HS-5 (cell line): ENCODE measurements at places on chromosomes 5 and 9.

GRCh38 chr9:16310278-16311110, 560.0 kb downstream of the BNC2 start:
- no peak for DNase-seq

DNA sequence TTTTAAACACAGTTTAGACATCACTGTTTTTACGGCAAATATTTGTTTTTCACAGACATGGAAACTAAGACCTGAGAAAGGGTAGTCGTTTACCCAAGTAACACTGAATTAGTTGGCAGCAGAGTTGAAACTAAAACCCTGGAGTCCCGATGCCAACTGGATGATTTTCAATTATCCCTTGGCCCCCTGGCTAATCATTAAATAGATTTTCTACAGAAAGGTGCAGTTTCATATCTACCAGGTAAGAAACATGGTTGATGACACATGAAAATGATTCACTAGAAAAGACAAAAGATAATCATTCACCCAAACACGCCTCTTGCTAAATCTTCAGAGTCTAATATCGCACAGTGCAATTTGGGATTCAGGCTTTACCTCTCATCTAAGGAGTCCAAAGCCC, 136.9 kb downstream of the SEMA5A start:
- no peak for DNase-seq

- DNase-seq = no peak
Observed at GRCh38 chr5:83417884-83418283, 53.7 kb upstream of the VCAN start.

DNA sequence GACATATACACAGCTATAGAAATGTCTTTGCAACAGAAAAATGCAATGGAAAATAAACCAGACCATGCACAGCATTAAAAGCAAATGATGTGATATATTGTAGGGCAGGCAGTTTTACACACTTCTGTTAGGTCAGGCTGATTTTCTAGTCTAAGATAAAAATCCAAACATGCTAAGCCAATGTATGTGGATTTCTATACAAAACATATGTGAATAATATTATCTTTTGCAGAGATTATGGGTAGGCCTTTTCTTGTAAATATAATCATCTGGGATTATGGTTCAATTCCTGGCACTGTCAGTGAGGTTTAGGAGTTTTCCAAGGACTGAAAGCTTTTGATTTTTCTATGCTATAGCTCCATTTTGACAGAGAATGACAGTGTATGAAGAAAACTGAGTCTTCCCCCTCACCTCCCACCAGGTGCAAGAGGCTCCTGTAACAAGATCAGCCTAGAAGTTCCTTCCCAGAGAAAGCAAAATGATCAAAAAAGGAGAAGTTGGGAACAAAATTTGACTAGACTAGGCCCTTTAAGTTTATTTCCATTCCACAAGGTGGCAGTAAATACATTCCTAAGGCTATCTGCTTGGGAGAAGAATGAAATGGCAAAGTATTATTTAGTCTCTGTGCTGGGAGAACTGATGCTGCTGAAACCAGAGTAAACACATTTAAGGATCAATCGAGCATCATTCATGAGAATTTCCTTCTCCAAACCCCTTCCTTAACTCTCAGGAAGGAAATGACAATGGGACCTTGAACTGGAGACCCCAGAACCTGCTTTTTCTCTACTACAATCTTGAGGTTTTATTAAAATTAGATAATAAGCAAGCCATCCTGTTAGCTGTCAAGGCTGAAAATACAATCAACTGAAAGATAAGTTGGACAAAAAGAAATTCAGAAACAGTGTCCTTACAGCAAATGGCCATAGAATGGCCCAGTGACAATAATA, 133.0 kb upstream of the TUT7 start:
- peak; percentile 41 for DNase-seq

GRCh38 chr5:151677776-151678545, 8.8 kb downstream of the SPARC start:
- DNase-seq = no peak

- DNase-seq = no peak
Observed at GRCh38 chr5:148687427-148687826, 33.1 kb upstream of the HTR4 start.

GRCh38 chr9:94985649-94986048, 259.1 kb downstream of the AOPEP start:
- no peak for DNase-seq

- DNase-seq = no peak
Observed at GRCh38 chr5:73395256-73395655, 53.3 kb downstream of the FOXD1 start.

GRCh38 chr5:111681414-111682120, 75.4 kb downstream of the NREP start:
- DNase-seq = no peak

GRCh38 chr9:135671591-135672041, 8.5 kb downstream of the LCN9 start:
- no peak for DNase-seq

DNA sequence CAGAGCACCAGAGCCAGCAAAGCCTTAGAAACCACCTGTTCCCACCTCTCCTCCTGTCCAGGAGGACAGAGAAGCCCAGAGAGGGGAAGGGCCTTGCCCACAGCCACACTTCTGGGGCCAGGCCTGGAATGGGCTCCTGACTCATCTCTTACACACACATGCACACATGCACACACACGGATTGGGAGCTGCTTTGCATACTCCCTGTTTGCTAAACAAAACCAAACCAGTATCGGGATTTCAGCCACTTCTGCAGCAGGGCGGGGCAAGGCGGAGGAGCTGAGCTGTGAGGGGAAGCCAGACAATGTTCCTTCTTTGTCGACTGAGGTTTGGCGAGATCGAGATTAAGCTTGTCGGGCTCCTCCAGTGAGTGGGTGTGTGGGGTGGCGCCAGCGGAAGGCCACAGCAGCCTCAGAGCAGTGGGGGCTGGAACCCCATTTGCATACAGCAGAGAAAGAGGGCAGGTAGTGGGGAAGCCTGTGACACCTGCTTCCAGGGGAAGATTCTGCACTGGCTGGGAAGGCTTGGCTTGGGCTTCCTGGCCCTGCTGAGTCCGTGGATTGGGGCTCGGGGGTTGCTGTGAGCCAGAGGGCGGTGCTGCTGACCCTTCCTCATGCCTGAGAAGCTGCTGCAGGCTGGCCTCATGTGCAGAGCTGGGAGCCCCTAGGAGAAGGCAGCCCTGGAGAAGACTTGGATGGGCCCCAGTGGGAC, 16.1 kb downstream of the GFI1B start:
- peak; percentile 9 for DNase-seq

DNA sequence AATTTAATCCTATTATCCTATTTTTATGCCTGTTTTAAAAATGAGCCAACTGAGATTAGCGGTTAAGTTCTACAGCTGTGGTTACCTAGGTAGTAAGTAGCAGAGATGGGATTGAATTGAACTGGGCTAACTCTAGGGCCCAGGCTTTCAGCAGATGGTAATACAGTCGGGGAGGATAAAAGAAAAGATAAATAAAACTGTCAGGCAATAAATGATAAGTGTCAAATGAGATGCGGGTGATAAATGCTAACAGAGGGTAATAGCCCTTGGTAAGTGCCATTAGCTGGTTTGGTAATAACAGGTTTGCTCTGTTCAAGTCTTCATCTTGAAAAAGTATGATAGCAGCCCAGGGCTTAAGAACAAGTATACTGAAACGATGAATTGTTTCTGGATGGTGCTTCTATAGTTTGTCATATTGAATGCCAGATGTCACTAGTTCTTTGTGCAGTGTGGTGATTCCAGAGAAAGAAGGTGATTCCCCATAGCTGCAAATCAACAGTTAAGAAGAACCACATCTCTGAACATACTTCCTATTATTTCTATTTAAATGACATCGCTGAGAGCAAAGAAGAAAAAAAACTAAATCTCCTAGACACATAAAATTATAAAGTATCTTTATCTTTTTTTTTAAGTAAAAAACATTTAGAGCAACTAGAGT, 360.8 kb upstream of the PANK3 start:
- no peak for DNase-seq

GRCh38 chr5:50849554-50849953, 183.1 kb downstream of the PARP8 start:
- DNase-seq = no peak

DNA sequence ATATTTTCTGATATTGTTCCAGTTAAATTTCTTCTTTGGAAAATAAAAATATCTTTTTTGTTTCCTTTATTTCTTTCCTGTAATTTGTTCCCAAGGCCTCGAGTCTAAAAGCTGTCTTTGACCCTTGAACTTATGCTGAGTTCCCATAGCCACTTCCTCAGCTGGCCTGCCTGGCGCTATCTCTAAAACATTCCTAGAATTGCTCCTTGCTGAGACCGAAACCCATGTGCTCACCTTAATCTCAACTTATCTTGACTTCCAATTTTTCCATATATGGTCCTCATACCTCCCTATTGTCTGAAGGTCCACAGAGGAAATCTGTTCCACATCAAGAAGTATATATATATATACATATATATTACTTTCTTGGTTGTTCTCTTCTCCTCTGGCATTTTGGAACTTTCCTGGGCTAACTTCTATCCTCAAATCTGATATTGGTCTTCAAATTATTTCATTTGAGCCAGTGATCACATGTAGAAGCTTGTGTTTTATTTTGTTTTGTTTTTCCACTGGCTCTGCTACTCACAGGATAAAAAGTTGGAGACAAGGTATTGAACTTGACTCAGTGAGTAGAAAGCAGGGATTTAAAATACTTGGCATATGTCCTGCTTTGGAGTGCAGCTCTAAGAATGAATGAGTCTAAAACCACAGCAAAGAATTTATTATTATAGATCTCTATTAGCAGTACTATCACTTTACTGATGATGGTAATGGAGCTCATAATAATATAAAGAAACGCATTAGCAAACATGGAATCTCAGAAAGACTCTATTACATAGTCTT, 45.2 kb downstream of the ENC1 start:
- peak; percentile 22 for DNase-seq

DNA sequence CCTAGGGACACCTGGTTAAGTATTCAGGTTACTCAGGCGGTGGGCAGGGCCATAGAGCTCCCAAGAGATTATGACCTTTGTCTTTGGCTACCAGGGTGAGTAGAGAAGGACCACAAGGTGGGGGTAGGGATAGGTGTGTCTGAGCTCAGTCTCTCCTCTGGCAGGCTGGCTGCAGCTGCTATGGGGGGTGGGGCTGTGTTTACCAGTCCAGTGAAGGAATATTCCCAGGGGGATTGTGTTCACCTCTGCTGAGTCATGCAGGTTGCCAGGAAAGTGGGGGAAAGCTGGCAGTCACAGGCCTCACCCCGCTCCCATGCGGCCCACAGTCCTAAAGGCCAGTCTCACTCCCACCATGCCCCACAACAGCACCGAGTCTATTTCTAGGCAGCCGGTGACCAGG, 53.6 kb upstream of the POU5F2 start:
- DNase-seq = no peak

DNA sequence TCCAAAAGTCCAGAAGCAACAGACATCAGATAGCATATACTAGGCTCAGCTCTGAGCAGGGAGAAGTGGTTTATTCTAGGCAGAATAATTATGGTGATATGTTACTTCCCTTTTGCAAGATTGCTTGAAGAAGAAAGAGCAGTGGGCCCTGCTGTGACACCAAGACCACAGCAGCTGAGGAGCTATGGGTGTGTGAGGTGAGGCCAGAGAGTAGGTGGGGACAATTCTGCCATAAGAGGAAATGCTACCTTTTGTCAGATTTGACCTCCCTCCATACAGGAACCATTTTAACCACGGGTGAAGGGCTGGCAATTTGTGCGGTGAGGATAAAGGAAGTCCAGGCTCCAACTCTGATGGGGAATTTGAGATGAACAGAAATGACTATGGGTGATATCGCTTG, 51.3 kb downstream of the TNFSF15 start:
- no peak for DNase-seq

GRCh38 chr5:113081091-113081839, 104.7 kb downstream of the DCP2 start:
- DNase-seq = no peak

DNA sequence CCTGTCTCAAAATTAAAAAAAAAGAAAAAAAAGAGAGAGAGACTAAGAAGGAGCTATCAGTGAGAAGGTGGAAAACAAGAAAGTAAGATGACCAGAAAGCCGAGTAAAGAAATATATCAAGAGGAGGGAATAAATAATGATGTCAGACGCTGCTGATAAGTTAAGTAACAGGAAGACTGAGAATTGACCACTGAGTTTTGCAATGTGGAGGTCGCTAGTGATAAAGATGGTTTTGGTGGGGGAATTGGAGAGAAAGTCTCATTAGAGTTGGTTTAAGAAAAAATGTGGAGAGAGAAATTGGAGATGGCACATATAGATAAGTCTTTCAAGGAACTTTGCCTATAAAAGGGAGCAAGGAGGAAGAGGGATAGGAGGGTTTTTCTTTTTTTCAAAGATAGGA, 91.9 kb downstream of the RAD23B start:
- DNase-seq = no peak

DNA sequence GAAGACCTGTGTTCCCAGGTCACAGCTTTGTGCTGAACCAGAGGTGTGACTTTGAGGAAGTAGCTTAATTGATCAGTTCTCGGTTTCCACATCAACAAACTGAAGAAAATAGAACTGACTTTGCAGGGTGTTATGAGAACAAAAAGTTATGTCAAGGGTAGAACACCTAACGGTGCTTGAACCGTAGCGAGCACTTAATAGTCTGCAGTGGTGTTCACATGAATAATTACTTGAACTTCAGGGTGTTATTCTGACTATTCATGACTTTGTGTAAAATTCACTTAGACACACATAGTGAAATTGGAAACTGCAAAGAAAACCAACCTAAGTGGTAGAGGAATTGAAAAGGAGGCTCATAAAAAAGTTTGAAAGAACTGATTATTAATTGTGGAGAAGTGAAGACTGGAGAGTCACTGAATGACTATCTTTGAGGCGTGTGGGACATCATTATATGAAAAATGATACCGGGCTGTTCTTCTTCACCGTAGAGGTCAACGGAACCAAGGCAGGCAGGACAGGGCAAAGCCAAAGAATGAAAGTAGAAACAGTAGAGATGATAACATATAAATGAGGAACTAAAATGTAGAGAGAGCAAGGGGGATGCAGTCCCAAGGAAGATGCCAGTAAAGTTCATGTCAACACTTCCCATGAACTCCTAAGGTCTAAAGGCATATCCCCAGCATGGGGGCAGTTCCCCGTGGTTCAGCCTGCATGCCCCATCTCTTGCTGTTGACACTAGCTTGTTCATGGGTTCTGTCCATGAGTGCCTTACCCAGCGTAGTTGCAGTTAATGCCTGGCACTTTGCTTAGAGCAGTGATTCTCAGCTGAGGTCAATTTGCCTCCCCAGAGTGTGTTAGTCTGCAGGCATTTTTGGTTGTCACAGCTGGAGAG, 118.7 kb downstream of the ZNF462 start:
- DNase-seq = no peak

- peak; percentile 69 for DNase-seq
Observed at GRCh38 chr5:5306696-5307095, 115.8 kb upstream of the ICE1 start.

GRCh38 chr5:125129151-125129806, 382.8 kb upstream of the ZNF608 start:
- DNase-seq = no peak

DNA sequence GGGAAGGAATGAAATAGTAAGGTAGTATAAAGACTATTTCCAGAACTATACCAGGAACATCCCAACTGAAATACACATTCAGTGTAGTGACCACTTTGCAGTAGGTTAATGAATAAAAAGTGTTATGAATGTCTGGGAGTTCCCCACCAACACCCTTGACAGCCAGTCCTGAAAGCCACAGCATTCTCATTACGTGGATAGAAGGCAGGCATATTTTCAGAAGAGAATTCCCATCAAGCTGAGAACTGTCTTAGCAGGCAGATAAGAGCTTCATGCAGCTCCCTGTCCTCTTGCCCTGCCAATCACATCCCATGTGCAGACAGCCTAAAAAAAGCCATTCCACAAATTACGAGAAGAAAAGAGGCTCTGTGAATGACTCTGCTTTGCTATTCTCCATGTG, 695.0 kb downstream of the DTWD2 start:
- DNase-seq = no peak
